ENCODE measurements at places on chromosomes 7 and 10.

- no peak for DNase-seq
These were observed 38.5 kb upstream of the LRRC17 start for GRCh38 chr7:102874166-102874829.

DNA sequence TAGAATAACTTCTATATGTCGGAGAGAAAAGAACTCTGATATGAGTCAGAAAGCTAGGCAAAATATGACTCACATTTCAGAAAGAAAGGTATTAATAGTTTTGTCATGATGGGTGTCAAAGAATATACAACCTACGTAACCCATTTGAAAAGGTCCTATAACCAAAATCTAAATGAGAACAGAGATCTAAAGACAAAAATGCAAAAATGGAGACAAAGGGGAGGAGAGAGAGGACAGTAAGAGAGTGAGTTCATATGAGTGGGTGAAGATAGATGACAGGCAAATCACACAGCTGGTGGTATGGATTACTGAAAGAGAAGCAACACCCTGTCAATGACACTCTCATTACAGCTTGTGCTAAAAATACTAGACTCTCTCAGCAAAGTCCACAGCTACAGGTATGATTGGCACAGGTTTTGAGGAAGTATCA lies 25.6 kb downstream of the ANKMY2 start:
- DNase-seq = no peak

GRCh38 chr7:135678612-135679575 lies 16.6 kb downstream of the STMP1 start:
- no peak for DNase-seq

- DNase-seq = no peak
These were observed 2.1 kb upstream of the RALA start for GRCh38 chr7:39621261-39621660.

DNA sequence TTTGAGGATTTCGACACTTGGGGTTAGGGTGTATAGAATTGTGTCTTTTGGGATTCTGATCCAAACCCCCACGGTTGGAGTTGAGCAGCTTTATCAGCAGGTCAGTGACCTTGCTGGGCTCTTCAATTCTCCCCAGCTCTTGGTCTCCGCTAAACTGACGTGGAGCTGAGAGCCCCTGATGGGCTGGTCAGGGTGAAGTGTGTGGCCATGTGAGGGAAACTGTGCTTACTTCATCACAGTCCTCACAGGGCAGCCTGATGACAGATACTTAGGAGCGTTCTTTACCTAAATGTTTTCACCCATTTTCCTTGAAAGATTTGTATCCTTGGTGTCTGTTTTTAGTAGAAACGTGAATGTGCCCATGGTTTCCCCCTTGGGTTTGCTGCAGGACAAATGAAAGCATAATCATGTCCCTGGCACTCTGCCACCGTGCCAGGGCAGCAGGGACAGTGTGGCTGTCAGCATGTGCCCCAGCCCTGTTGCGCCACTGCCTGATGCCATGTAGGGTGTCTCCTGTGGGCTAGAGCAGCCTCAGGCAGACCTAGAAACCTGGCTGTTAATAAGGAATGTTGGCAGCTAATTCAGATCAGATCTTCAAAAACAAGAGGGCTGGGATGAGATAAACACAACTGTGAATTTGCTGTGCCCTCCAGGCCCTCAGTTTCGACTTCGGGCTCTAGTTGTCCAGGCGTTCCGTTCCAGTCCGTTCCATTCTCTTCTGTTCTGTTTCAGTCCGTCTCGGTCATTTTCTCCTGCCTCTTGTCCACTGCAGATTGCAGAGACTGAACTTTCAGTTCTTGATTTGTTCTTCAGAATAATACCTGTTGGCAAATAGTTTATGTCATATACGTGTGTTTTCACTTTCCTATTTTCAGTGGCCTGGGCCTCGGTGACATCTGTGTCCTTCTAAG lies 96.8 kb downstream of the TRRAP start:
- DNase-seq = no peak

DNA sequence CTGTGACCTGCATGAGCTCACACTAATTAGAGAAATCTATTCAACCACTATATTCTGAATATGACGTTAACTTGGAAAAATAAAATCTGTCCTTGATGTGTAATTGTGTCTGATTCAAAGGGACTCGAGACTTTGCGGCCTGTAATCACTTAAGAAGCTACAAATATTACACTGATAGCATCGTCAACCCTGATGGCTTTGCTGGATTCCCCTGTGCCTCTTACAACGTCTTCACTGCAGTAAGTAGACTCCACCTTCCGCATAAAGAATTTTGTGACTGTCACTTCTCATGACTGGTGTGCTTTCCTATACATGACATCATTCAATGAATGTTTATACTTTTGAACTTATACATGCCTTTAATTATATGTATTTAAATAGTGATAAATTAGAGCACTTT lies 10.1 kb downstream of the PNLIP start:
- DNase-seq = no peak

- DNase-seq = no peak
These were observed 108.5 kb upstream of the ANLN start for GRCh38 chr7:36280840-36281812.

DNA sequence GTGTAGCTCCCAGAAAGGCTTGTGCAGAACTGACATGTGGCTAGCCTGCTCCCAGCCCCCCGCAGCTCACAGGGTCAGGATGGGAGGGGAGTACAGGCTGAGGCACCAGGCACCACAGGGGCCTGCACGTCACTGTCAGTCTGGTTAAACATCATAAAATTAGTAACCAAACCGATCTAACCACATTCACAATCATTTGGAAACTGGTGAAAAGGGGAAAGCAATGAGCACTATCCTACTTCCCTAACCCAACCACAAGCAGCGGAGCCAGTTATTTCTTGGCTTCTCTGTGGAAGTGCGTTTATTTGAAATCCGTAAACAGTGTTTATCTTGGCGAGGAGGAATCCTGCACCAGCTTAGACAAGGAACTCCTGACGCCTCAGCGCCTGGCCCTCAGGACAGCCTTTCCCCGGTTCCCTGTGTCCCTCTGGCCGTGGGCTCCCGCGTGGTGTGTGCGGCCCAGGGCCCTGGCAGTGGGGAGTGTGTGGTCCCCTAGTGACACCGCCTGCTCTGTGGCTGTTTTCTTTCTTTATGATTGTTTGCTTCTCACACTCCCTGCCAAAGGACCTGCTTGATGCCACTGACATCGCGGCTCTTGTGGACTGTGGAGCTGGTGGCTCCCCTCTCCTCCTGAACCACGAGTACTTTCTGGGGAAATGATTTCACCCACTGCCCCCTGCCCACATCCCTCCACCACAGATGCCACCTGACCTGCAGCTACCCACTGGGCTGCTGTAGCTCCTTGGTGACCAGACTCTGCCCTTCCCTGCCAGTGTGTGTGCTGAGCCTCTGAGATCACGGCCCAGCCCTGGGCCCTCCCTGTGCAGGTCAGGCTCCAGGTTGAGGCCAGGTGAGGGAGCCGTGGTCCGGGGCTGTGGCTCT lies 38.0 kb downstream of the INPP5A start:
- no peak for DNase-seq

GRCh38 chr10:69295027-69295636 lies 16.8 kb downstream of the HK1 start:
- no peak for DNase-seq

- DNase-seq = no peak
These were observed 15.6 kb downstream of the CXCL12 start for GRCh38 chr10:44369296-44369695.

All from NCI-H1930 (cell line).